GM18507 (cell line): ENCODE measurements at places on chromosomes 3 and 15.

GRCh38 chr3:139772539-139773500 is 95.0 kb upstream of the NMNAT3 start:
- DNase-seq, result no peak

GRCh38 chr3:56782906-56783305 is 18.8 kb downstream of the ARHGEF3 start:
- no peak for DNase-seq

DNA sequence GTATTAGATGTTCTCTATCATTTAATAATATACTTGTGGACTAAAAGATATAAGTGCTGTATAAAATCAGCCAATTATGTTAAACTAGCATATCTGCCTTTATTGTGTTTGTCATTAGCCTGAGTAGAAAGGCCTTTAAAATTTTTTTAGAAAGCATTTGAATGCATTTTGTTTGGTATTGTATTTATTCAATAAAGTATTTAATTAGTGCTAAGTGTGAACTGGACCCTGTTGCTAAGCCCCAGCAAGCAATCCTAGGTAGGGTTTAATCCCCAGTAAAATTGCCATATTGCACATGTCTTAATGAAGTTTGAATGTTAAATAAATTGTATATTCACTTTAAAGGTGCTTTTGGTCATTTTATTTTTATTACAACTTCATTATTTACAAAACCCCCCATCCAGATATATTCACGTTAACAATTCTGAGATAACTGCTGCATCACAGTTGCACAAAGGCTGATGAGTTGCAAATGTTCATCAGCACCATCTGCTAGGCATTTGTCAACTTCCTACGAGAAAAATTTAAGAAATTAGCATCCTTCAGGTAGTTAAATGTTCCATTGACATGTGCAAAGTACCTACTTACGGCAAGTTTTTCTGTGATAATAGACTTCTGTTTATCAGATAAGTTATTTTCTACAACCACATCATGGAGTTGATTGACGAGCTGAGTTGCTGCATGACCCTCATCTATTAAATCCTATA is 6.3 kb downstream of the EIF4A2 start:
- no peak for DNase-seq

- DNase-seq, result no peak
Observed at GRCh38 chr3:9912294-9912935, 4.5 kb upstream of the IL17RC start.
